Activated CD8-positive, alpha-beta memory T cell treated with anti-CD3 and anti-CD28 coated beads for 4 hours (primary cell): ENCODE measurements at places on chromosomes 5 and 9.

DNA sequence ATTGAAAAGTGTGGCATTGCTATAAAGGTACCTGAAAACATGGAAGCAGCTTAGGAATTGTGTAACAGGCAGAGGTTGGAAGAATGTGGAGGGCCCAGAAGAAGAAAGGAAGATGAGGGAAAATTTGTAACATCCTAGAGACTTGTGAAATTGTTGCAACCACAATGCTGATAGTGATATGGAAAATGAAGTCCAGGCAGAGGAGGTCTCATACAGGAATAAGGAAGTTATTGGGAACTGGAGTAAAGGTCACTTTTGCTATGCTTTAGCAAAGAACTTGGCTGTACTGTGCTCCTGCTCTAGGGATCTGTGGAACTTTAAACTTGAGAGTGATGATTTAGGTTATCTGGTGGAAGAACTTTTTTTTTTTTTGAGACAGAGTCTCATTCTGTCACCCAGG is 43.5 kb downstream of the PTPDC1 start:
- no peak for DNase-seq

- no peak for DNase-seq
Measured at GRCh38 chr5:141623186-141623585, 4.4 kb upstream of the DIAPH1 start.

DNA sequence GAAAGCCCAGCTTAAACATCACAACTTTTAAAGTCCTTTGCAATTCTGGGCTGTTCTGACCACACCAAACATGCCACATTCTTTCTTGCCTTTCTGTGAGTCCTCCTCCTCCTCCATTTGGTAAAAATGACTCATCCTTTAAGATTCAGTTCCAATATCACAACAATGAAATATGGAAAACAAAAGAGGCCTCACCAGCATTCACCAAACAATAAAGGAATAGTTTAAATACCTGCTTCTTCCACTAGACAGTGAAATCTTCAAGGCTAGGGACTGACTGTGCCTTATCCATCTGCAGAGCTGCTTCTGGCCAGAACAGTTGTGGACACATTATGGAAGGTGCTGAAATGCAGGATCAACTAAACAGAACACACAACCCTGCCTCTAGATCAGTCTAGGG is 36.0 kb downstream of the NR6A1 start:
- DNase-seq: no peak

DNA sequence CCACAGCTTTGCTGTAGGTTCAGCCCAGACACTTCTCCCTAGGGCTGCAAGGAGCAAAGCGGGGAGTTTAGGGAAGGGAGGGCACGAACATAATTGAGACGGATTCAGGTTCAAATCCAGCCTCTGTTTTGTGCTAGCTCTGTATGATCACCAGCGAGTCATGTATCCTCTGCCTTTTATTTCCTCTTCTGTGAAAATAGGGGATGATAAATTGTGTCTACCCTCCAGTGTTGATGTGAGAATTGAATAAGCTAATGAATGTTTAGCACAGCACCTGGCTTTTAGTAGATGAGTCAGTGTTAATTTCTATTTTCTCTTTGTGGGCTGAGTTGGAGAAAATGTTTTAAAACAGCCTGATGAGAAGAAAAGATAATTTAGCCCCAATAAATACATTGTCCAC is 6.2 kb downstream of the MLANA start:
- DNase-seq: no peak
